Ureter (tissue), 1 donor: ENCODE measurements at places on chromosomes 4 and X. TPM values are rescaled to one million over a fixed set of nuclear protein-coding genes. Genes with fewer than 3 reads are reported as not detected.

Gene SATL1
- not detected for total RNA-seq

Gene CT47A1
- total RNA-seq, result not detected

Gene CABS1
- not detected for total RNA-seq

GRCh38 chr4:30756553-30756952 is 36.4 kb downstream of the PCDH7 start:
- DNase-seq, result no peak

GRCh38 chr4:136644279-136644678 is 888.0 kb downstream of the PCDH18 start:
- no peak for DNase-seq

GRCh38 chr4:53233114-53233795 is 132.6 kb downstream of the SCFD2 start:
- no peak for DNase-seq
